Stimulated activated CD8-positive, alpha-beta memory T cell treated with anti-CD3 and anti-CD28 coated beads, Interleukin-2, amount 100 ng/mL, for 1 hour (primary cell): ENCODE measurements at places on chromosomes 5 and 9.

DNA sequence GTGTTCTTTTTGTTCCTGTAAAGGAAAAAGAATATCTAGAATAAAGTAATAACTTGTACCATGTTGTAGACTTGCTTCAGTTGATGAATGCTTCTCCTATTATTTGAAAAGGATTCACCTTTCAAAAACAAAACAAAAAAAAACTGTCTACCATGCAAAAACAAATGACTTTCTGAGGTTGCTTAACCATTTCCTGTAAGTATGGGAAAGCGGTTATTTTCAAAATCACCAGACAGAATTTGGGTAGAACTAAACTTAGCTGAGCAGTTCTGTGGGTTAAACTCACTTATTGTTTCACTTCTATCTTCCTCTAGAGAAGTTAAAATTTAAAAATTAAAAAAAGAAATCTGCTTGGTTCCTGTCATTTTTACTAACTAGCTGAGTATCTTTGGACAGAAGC lies 25.2 kb downstream of the LNPEP start:
- DNase-seq: no peak

GRCh38 chr5:92887254-92887653 lies 693.8 kb downstream of the NR2F1-AS1 start:
- DNase-seq: no peak

GRCh38 chr5:134749415-134749814 lies 9.2 kb upstream of the DDX46 start:
- DNase-seq: no peak

DNA sequence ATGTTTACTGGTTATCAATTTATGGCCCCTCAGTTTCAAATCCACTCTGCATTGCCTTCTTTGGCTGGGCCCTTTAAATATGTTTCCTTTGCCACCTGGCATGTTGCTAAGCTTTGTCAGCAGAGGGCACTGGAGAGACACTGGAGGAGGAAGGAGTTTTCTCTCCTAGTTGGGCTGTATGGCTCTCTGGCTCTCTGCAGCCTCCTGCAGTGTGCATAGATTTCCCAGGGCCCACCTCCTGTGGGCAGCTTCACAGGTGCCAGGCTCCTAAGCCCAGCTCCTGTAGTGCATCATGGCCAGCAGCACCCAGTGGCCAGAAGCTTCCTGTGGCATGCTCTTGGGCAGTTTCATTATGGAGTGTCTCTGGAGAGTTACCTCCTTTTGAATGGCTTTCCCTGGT lies 23.3 kb downstream of the CAVIN4 start:
- no peak for DNase-seq

- DNase-seq: no peak
These were observed 113.8 kb upstream of the SPATA31D4 start for GRCh38 chr9:81814401-81814793.

DNA sequence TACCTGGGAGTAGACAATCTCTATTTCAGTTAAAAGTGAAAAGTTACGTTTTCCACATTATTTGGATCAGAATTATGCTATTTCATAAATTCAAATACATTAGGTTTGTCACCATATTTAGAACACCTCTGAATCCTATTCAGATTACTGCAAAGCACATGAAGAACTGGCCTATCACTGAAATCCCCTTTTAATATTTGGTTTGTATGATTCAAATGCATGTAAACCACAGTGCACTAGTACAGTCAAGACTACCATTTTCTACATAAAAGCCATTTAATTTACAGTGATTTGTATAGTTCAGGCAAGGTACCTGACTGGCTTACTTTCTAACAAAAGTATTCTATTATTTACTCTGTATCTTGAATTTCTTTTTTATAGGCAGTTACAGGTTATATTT lies 212.5 kb downstream of the MEF2C start:
- DNase-seq: no peak

DNA sequence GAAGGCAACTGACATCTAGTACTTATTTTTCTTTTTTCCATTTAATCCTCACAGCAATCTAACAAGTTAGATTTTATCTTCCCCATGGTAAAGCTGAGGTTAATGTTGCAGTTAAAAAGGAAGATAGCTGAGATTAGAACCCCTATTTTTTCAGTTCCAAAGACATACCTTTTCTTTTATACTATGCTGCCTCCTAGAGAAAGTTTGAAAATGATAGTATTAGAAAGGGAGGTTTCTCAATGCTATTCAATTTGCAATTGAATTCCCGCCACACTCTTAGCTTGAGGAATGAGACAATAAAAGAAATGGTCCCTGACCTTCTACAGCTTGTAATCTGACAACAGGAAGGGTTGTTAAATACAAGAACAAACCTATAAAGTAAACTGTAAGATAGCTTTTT lies 195.9 kb upstream of the TRIM32 start:
- DNase-seq: no peak

- no peak for DNase-seq
These were observed 61.1 kb upstream of the SV2C start for GRCh38 chr5:76021936-76022584.

DNA sequence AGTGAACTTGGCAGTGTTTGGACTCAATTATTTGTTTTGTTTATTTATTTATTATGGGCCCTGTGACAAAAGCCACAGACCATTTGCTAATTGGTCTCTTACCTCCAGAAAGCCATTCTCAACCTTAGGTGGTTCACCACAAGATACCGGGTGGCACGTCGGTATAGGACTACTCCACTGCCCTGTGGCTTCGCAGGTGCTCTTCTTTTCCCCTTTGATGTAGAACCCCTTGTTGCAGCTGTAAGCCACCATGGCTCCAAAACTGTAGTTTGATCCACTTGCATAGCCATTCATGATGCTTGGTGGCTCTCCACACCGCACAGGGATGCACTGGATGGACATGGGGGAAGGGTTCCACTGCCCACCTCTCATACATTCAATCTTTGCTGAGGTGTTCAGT lies 73.3 kb upstream of the TXNDC8 start:
- DNase-seq: no peak

GRCh38 chr5:109309326-109310063 lies 100.3 kb downstream of the PJA2 start:
- no peak for DNase-seq

DNA sequence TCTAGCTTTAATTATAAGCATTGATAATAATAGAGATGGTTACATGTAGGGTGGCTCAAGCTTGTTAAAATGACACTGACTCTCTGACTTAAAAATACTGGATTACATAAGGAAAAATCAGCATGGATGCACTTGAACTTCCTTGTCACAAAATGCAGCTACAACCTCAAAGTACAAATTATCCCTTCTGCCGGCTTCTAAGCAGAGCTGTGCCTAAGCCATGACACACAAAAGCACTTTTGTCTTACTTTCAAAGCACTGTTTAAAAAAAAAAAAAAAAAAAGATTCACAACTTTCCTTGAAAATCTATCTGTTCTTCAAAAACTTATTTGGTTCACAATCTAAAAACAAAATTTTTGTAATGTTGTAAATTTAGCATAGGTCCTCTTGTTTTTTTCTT lies 36.4 kb upstream of the ZFAND5 start:
- DNase-seq: no peak
